ENCODE measurements at places on chromosomes 4 and X. TPM values are rescaled to one million over a fixed set of nuclear protein-coding genes. Genes with fewer than 3 reads are reported as not detected.

The ZNF157 gene
- total RNA-seq, result 0.19 TPM

The TLR10 gene
- total RNA-seq, result not detected

The EXOC1L gene
- not detected for total RNA-seq

The GAGE12E gene
- not detected for total RNA-seq

The XAGE1A gene
- not detected for total RNA-seq

The LRPAP1 gene
- 138 TPM for total RNA-seq

The C4orf54 gene
- not detected for total RNA-seq

The HSFX4 gene
- not detected for total RNA-seq

The CXCL8 gene
- total RNA-seq, result 11.3 TPM

The N4BP2 gene
- 3.1 TPM for total RNA-seq

The MBNL3 gene
- 6.8 TPM for total RNA-seq

The CSAG3 gene
- not detected for total RNA-seq

The ELK1 gene
- 27.4 TPM for total RNA-seq

The ENOX2 gene
- 12.2 TPM for total RNA-seq

The TMA16 gene
- total RNA-seq, result 30.6 TPM

The MXRA5 gene
- 4.4 TPM for total RNA-seq

The MND1 gene
- total RNA-seq, result 17.0 TPM

The WNK3 gene
- 0.53 TPM for total RNA-seq

The WWC2 gene
- 13.0 TPM for total RNA-seq

The CDKL5 gene
- total RNA-seq, result 0.84 TPM

The PITX2 gene
- not detected for total RNA-seq

The ERCC6L gene
- total RNA-seq, result 2.2 TPM

The PTPN13 gene
- 48.6 TPM for total RNA-seq

The SEC31A gene
- 113 TPM for total RNA-seq

The KCNIP4 gene
- total RNA-seq, result 0.39 TPM

The ATOH1 gene
- total RNA-seq, result not detected

The ABCB7 gene
- total RNA-seq, result 37.8 TPM

The PDLIM3 gene
- total RNA-seq, result 1.1 TPM

The ARHGAP36 gene
- not detected for total RNA-seq

The FBXW7 gene
- 35.5 TPM for total RNA-seq

Data from hair follicular keratinocyte (primary cell).